ENCODE measurements at places on chromosomes 5 and 9.

DNA sequence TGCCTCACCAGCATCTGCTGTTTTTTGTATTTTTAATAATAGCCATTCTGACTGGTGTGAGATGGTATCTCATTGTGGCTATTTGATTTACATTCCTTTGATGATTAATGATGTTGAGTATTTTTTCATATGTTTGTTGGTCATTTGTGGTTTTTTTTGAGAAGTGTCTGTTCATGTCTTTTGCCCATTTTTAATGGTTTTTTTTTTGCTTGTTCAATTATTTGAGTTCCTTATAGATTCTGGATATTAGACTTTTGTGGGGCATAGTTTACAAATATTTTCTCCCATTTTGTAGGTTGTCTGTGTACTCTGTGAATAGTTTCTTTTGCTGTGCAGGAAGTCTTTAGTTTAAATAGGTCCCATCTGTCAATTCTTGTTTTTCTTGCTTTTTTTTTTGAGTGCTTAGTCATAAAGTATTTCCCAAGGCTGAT is 148.1 kb downstream of the NPR3 start:
- no peak for DNase-seq

DNA sequence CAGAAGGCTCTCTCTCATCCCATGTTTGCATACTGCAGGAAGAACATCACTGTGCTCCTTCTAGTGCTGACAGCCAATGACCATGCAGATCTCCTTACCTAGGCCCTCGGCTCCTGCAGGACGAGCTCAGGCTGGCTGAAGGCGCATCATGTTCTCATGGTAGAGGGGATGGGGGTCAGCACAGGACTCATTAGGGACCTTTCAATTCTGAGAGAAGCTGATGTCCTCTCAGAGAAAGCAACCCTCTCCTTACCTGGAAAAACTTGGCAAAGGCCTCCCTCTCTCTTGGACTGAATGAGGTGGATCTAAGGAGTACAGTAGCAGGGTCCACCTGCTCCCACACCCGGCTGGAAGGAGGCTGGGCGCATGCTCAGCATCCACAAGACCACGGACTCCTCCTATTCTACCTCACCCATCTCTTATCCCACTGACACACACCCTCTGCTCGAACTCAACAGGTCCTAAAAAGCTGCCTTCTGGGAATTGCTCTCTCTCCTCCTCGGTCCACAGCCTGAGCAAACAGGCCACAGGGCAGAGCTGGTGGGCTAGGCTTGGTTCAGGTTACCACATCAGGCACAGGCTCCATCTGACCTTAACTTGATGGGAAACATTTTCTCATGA is 2.9 kb downstream of the IPPK start:
- no peak for DNase-seq

DNA sequence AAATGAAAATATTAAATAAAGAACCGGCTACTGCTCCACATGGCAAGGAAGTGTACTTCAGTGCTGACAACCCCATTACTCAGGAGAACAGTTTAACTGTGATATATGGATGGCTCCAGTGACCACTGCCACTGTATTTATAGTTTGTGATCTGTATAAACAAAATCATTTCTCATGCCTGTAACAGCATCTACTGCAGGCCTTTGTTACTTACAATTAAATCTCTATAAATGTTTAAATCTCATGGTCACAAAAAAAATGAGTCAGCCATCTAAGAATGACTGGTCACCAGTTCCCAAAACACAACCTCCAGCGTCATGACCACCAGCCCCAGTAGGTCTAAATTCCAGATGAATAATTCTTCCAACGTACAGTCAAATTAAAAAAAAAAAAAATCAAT is 24.6 kb downstream of the SERINC5 start:
- no peak for DNase-seq

DNA sequence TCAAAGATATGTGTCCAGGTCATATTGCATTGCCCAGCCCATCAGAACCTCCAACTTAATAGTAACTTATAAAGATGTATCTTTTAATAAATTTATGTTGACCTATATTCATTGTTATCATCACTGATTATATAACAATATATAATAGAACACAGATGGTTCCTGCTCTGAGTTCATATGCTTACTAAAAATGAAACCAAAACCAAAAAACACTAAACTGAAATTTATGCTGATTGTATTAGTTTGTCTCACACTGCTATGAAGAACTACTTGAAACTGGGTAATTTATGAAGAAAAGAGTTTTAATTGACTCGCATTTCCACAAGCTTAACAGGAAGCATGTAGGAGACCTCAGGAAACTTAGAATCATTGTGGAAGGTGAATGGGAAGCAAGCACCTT is 462.5 kb upstream of the TYRP1 start:
- DNase-seq: no peak

GRCh38 chr9:135489188-135489906 is 9.8 kb downstream of the PPP1R26 start:
- DNase-seq: no peak

- no peak for DNase-seq
Measured at GRCh38 chr5:74355041-74355824, 285.3 kb downstream of the ENC1 start.

DNA sequence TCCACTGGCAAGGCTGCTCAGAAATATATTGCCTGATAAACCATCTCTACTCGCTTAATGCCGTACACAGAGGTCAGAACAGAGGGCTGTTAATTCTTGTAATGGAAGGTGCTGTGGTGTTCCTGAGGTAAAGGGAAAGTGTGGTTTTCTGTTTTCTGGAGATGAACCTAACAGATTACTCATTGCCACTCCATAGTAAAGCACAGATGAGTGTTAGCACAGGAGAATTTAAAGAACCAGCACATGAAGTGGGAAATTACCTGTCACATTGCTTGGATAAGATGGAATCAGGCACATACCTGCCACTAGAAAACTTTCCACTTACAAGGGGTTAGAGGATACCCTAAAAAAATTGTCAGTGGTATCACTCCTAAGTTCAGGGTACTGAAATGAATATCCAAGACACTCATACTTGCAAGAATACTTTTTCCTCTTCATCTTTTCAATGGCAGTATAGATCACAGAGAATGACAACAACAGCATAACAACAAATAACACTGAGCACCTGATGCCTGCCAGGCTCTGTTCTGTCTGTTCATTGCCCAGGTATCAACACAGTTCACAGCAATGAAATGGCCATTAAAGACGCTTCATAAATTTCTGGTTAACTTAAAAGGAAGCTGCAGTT is 152.9 kb upstream of the GNA14 start:
- DNase-seq: no peak

GRCh38 chr5:151248651-151249050 is 4.3 kb upstream of the GM2A start:
- no peak for DNase-seq

- no peak for DNase-seq
Measured at GRCh38 chr5:95715799-95716461, 15.2 kb upstream of the RHOBTB3 start.

DNA sequence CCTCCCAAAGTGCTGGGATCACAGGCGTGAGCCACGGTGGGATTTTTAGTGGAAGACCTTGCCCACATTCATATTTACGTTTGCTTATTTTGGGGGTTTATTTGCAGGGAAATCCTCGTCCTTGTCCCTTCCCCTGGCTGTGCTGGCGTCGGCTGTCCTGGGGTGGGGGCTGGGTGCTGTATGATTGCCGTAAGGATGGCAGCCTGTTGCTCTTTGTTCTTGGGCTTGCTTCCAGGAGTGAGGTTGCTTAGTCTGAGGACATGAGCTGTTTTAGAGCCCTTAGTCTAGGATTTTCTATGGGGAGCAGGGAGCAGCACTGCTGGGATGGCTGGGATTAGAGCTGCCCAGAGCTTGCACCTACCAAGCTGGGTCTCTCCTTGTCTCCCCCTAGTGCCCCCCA is 85.8 kb upstream of the ASS1 start:
- no peak for DNase-seq

GRCh38 chr5:83590966-83591365 is 119.4 kb downstream of the VCAN start:
- no peak for DNase-seq

DNA sequence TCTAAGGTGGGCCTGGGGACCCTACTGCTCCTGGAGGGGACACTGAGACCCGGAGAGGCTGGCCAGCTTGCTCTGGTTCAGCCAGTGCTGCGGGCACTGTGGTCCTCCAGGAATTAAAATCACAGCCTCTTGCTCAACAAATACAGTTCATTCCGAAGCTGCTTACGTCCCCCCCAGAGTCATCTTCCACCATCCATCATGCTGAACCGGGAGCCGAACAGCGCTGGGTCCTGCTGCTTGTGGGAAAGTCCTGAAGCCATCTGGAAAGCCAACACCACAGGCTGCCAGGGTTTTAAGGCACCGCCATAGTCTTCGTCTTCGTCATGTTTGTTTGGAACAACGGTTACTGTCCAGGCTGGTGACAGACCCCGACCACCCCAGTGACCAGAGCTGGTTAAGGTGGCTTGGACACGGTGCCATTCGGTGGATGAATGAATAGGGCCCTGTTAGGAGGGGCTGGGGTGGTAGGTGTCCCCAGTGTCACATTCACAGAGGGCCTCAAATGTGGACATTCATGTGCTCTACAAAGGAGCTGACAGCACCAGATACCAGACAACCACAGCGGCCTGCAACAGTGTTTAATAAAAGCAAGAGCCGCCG is 81.6 kb upstream of the PHYKPL start:
- no peak for DNase-seq

- DNase-seq: no peak
Measured at GRCh38 chr9:253539-253938, 38.9 kb downstream of the DOCK8 start.

DNA sequence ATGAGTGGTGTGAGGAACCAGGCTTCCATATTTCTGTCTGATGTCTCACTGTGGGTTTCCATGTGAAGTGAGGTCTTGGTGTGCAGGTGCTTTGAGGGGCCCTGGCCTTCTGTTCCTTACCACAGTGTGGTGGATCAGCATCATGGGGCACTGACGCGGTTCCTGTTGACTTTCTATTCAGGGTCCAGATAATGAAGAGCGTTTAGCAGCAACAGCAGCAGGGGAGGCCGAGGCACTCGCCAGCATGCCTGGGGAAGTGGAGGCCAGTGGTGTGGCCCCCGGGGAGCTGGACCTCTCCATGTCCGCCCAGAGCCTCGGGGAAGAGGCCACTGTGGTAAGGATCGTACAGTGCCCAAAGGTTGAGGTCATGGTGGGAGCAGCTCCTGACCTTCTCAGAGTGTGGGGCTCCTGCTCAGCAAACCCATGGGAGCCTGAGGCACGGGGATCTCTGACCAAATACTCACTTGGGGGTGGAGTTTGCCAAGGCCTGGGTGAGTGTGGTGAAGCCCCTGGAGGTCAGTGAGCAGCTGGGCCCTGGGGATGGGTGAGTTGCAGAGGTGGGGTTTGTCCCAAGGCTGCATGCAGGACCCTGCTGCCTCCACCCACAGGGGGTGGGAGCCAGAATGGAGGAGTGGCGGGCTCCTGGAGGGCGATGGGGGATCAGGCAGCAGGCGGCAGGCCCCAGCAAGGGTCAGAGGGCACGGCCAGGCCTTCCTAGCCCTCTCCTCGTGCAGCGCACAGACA is 61.2 kb downstream of the COL15A1 start:
- no peak for DNase-seq

DNA sequence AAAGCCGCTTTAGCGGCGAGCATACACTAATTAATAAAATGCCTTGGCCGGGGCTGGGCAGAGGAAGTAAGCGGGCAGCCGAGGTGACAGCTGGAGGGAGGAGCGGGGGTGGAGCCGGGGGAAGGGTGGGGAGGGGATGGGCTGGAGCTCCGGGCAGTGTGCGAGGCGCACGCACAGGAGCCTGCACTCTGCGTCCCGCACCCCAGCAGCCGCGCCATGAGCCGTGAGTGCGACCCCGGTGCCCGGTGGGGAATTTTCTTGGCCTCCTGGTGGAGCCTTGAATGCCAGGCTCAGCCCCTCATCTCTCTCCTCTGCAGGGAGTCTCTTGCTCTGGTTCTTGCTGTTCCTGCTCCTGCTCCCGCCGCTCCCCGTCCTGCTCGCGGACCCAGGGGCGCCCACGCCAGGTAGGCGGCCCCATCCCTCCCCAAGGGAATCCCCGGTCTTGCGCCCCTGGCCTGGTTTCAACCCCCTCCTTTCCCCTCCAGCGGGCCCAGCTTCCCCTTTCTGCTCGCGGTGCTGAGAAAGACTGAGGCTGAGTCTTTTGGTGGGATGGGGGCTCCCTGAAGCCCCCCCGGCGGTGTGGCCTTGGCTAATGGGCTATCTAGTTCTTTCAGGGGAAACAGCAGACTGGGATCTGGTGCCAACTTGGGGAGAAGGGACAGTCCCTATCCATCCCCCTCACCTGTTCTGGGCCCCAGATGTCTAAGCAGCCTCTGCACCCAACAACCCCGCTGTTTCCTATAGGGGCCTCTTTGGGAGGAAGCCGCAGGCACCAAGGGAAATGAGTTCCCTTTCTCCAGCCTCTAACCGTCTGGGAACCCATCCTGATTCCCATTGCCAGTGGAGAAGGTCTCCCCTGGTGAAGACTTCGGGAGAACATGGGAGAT is at the start of gene PTGS1:
PTGS1 (plus strand) TSS at position 156 of the 887 bp plus-strand sequence; CDS start at position 217, 61 bp downstream.
- DNase-seq: no peak

DNA sequence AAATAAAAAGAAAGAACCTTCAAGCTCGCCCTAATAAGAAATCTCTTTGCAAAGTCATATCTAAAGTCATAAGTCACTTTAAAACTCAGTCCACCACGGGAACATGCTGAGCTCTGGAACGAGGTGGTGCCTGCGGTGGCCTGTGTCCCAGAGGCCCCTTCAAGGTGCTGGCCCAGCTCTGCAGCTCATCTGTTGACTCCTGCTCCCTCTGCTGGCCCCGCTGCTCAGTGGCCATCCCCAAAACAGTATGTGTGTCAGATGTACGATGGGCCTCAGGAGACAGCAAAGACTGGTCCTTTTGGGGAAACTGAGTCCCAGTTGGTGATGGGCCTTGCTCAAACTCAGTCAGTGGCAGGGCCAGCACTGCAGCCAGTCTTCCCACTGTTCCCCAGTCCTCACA is 22.8 kb upstream of the FOXB2 start:
- DNase-seq: no peak

GRCh38 chr9:133045132-133045531 is 14.3 kb downstream of the GTF3C5 start:
- DNase-seq: no peak

- DNase-seq: no peak
Measured at GRCh38 chr9:114591849-114592248, 4.3 kb downstream of the ATP6V1G1 start.

- DNase-seq: no peak
Measured at GRCh38 chr5:74316064-74316603, 324.4 kb downstream of the ENC1 start.

- DNase-seq: no peak
Measured at GRCh38 chr9:21605489-21605931, 123.4 kb upstream of the IFNE start.

- DNase-seq: no peak
Measured at GRCh38 chr9:136762221-136762691, 2.1 kb downstream of the LCN15 start.

DNA sequence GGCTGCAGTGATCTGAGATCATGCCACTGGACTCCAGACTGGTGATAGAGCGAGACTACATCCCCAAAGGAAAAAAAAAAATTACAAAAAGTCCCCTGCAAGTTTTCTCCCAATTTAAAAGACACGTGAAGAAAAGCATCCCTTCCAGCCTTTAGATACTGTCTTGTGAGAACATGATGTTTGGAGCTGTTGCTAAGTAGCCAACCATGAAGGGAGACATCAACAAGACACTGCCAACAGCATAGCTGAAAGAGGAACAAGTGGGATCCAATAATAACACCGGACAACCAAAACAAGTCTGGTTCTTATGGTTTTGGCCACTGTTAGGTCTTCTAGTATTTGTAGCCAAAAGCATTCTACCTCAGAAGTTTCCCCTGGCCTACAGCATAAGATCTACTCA is 118.9 kb upstream of the CCDC180 start:
- no peak for DNase-seq

GRCh38 chr5:129459777-129460671 is at the start of gene ADAMTS19:
ADAMTS19 (plus strand) TSS chr5:129460298; CDS start chr5:129460392, 94 bp downstream.
- DNase-seq: no peak

GRCh38 chr5:157457391-157457790 is 2.6 kb upstream of the NIPAL4 start:
- DNase-seq: no peak
